T-helper 1 cell (primary cell): ENCODE measurements at places on chromosomes 11 and 22.
A peak's percentile ranks its signal among the peaks of the same experiment; 100 is the strongest.

- DNase-seq, result no peak
Observed at GRCh38 chr11:61516191-61516590, 7.6 kb downstream of the LRRC10B start.

GRCh38 chr11:3178349-3178748 is 13.2 kb upstream of the OSBPL5 start:
- DNase-seq, result no peak

DNA sequence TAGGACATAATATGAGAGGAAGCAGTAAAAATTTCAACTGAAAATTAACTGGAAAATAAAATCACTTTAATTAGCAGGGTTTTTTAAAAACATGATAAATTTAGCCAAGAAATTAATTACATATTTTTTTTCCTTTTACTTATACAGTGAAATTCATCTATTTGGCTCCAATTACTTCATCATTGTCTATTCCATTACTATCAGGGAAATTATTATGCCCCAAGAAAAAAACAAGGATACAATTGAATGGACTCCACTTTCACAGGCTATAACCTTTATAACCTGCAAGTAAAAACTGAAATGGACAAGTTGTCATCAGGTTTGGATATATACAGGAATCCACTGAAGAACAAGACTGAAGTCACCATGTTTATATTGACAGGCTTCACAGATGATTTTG is at the start of gene OR5T3:
Gene OR5T3, plus strand, starts transcription at position 301 of the 400 bp plus-strand sequence. Its CDS starts 0 bp downstream, at position 301.
- DNase-seq, result no peak

GRCh38 chr11:113189909-113190667 is 124.3 kb upstream of the TTC12 start:
- no peak for DNase-seq

- no peak for DNase-seq
Observed at GRCh38 chr11:18471995-18472394, 16.3 kb downstream of the LDHAL6A start.

DNA sequence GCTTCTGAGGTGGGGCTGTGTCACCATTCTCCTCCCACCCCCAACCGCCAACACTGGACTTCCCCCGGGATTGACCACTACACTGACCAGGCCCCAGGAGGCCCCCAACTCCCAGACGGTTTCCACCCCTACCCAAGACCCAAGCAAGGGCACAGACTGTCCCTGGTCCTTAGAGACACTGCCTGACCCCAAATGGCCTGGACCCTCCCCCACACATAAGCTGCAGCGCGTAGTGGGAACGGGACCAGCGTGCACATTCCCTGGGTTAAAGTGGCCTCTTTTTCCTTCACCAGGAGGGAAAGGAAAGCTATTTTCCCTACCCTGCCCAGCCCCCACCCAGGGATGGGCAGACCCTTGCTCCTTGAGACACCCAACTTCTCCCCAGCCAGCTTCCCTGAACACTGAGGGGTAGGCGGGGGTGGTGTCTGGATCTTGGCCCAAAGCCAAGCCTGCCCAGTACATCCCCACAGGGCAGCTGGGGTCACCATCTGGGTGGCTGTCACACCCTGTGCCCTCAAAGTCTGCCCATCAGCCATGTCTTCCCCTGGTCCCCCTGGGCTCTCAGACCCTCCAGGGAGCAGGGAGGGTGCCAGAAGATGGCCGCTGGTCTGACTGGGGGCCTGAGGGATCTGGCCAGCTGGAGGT is 1.6 kb upstream of the MAPK12 start:
- DNase-seq, result no peak

DNA sequence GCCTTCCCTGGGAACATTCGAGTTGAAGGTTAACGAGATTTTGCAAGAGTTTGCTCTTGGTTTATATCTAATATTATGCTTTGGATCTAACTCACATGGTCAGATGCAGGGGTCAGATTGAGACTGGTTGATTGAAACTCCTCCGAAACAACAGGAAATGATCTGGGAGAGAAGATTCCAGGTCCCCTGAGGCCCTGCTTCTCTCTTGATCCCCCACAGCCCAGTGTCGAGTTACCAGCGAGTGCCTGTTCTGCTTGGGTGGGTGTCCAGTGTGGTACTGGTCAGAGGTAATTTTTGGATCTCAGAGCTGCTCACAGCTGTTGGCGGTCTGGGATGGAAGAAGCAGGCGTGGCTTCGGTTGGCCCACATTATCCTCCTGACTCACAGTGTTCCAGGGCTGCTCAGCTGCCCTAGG is 9.2 kb downstream of the FBLN1 start:
- no peak for DNase-seq

GRCh38 chr11:118914178-118914918 is 11.4 kb downstream of the BCL9L start:
- DNase-seq, result peak; percentile 75

GRCh38 chr11:1051356-1052132 is 15.0 kb upstream of the MUC6 start:
- no peak for DNase-seq

DNA sequence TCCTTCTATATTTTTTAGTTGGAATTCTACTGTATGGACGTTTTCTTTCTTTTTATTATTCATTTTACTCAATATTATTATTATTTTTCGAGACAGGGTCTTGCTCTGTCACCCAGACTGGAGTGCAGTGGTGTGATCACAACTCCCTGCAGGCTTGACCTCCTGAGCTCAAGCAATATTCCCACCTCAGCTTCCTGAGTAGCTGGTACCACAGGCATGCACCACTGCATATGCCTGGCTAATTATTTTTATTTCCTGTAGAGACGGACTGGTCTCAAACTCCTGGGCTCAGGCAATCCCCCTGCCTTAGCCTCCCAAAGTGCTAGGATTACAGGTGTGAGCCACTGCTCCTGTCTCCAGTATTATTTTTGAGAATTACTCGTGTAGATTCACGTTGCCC is 34.0 kb upstream of the CCDC134 start:
- DNase-seq, result no peak

GRCh38 chr22:41565403-41566054 is 4.7 kb downstream of the CSDC2 start:
- DNase-seq, result no peak

- DNase-seq, result peak; percentile 44
Observed at GRCh38 chr22:20509344-20510047, 2.1 kb downstream of the MED15 start.

GRCh38 chr11:95715777-95716241 is 73.8 kb downstream of the FAM76B start:
- DNase-seq, result peak; percentile 20

DNA sequence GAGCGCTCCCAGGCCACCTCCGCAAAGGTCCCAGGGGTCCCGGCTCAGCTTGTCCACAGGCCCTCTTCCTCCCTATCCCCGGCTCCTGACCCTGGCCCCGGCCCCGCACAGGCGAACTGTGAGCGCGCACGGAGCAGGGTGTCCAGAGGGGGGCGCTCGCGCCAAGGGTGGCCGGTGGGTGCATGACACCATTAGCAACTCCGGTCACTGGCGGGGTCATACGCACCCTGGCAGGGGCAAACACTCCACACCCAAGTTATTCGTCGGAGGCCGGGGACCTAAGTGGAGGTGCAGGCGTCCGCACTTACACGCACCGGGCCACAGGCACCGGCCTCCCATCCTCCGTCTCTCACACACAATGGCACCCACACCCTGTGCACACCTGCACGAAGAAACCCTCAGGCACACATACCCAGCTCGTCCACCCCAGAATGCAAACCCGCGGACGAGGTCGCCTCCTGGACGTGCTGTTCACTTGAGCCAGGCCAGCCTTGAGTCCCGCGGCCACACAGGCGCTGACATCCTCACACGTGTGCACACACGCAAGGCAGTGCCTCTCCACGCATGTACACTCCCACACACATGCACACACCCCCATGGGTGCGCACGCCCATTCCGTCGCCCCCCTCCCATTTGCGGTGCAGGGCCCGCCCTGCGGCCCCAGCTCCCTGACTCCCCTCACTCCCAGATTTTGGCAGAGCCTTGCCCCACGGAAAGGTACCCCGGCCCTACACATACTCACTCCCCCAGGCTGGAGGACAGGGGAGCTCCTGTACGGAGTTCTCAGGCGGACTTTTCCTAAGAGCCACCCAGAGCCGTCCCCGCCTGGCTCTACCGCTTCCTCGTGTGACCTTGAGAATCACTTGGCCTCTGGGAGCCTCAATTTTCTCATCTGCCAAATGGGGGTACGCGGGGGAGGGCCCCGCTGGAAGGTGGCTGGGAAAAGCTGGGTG is at the start of gene RASGRP2:
Gene RASGRP2, minus strand, starts transcription at position 552 of the 953 bp plus-strand sequence. CDS start 1,276 bp downstream, outside the sequence.
- DNase-seq, result peak; percentile 81

DNA sequence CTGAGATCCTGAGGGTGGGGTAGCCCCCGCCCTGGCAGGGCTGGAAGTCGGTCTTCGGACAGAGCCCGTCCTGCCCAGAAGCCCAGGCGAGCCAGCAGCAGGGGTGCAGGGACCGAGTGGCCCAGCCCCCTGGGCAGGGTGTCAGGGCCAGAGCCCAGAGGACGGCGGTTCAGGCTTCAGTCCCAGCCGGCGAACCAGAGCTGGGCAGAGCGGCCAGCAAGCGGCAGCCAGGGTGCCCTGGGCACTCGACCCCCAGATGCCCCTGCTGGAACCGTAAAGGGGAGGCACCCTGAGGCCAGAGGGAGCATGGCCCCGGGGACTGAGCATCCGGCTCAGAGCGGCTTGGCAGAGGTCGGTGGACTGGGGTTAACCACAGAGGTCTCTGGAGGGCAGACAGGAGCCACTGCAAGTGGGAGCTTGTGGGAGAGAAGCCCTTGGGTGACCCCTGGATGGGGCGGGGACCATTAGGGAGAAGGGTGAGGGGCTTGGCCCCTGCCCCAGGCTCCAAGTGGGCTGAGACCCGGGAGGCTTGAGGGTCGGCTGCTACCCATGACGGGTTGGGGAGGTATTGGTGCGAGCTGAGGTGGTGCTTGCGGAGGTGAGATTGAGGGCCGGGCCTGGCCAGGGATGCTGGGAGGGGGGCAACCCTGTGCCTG is 15.9 kb downstream of the LSP1 start:
- no peak for DNase-seq

DNA sequence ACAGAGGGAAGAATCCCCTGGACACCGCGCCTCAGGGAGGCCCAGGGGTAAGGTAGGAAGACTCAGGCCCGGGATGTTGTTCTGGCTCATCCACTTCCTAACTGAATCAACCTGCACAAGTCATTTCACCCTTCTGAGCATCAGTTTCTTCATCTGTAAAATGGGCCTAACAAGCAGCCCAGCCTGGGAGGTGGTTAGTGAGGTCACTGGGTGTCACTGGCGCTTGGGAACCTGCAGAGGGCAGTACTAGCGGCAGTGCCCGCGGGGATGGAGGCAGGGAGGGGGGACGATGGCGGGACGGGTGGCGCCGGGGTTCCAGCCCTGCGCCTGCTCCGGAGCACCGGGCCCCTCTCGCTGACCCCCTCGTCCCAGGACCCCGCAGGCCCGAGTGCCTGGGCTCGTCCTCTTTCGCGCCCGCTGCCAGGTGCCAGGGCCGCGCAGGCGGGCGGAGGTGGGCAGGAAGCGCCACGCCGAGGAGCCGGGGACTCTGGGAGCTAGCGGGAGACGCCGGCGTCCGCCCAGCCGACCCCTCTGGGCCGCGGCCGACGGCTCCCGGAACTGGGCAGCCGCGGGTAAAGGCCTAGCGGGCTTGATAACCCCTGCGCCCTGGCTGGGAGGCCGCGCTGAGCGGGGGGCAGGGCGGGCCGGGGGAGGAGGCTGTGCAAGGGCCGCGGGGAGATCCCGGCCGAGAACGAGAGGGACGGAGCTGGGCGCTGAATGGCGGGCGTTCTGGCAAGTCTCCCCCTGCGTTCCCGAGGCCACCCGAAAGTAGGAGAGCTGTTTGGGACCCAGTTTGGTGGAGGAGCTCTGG is at the start of gene NLRX1:
Gene NLRX1, plus strand, starts transcription at position 255 of the 811 bp plus-strand sequence. CDS start 2,679 bp downstream, outside the sequence.
- DNase-seq, result peak; percentile 79

DNA sequence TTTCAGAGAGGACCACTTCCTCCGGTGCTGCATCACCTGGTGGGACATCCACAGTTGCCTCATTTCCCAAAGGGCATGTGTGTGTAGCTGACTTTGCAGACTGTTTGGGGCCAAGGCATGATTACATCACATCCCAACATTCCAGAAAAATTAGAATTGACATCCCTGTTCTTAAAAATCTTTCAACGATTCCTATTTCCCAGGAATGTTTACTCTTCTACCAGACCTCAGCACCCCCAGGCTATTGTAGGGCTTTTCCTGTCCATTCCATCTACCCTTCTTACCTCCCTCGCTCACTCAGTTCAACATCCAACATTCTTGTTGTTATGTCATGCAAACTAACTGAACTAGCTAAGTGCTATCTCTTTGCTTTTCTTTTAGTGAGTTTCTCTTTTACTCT is 37.3 kb downstream of the PIWIL4 start:
- no peak for DNase-seq

DNA sequence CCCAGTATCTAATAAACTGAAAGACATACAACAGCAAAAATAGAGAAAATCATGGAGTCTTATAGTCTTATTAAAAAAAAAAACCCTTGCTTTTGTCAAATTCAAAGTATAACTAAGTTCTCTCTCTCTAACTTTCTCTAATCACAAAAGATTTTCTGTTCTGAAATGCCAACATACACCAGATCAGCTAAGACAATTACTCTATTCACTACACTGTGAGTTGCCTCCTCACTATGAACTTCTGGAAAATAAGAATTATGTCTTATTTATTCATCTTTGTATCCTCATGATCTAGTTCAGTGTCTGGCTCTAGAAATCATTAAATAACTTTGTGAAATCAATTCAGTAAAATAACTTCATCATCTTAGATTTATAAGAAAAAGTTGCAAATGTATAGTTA is 12.7 kb downstream of the FAM76B start:
- DNase-seq, result no peak

DNA sequence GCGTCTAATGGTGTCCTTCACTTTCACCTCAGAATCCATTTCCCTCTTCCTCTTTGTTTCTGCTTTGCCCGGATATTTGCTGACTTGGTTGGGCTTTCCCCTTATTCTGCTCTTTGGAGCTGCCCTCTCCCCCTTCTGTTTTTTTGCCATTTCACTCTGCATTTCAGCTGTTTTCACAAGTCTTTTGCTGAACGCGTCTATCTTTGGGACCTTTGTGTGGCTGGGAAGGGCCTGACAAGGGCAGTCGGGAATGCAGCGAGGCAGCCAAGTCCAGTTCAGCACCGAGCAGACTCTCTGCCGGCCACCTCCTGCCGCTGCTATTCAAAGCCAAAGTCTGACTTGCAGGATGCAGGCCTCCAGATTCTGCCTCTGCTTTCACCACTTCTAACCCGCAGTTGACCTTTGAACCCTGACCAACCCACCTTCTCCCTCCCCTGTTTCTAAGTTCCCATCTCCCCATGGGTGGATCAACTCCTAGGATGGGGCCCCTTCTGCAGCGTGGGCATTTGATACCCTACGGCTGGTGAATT is 38.2 kb downstream of the FEZ1 start:
- DNase-seq, result no peak
